ENCODE measurements at places on chromosomes 2 and 18. TPM values are rescaled to one million over a fixed set of nuclear protein-coding genes. Genes with fewer than 3 reads are reported as not detected.

- no peak for DNase-seq
- H3K27me3 ChIP-seq = peaks cover 3% of the 10 kb centered on the region
- no peak overlapping the region for H3K27ac ChIP-seq
- H3K36me3 ChIP-seq = no peaks in the 10 kb centered on the region
- peaks cover 9% of the 10 kb centered on the region for H3K4me1 ChIP-seq
Observed at GRCh38 chr2:152470861-152471854, 136.2 kb downstream of the FMNL2 start.

CAPN13 gene
- total RNA-seq = not detected

DPP10 gene
- total RNA-seq = not detected

TMEM247 gene
- not detected for total RNA-seq

CDK15 gene
- total RNA-seq = not detected

Data from activated CD4-positive, alpha-beta T cell treated with anti-CD3 and anti-CD28 coated beads, Interleukin-2, amount 10 ng/mL, durations not matched to agents 7 days and 5 days (primary cell).